Activated naive CD4-positive, alpha-beta T cell (primary cell): ENCODE measurements at places on chromosomes 3 and 15.

- DNase-seq, result no peak
Measured at GRCh38 chr3:138818185-138818860, 16.4 kb downstream of the PIK3CB start.

DNA sequence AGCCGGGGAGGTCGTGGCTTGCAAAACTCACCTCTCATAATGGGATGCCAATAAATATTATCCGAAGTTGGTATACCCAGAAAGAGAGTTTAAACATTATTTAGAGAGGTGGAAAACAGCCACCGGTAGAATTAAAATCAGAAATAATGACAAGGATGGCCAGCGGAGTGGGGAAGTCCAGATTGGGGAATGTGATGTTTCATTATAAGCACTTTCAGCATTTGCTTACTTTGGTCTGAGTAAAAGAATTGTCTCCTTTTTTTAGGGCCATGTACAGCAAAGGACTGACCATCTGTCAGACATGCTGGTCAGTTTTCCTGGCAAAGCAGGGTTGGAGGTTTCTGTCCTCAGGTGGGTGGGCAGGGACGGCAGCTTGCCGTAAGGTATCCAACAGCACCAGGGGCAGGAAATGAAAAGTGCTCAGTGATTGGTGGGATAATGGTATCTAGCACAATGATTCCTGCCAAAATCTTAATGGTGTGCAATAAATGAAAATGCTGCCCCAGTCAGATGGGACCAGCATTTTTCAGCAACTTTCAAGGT is 24.3 kb downstream of the APBA2 start:
- DNase-seq, result no peak

DNA sequence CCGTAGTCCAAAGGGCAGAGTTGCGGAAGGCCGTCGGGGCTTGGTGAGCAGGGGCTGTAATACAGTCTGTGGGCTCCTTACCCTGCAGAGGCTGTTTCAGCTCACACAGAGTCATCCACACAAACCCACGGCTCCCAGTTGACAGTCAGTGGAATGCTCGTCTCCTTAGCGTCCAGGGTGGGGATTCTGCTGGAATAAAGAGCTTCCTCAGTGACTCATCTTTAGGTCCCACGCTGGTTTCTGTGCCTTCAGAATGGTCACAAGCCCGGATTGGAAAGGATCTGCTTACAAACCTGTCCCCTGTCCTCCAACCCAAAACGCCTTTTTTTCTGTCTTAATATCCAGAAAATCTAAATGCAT is 201.3 kb upstream of the TPM1 start:
- no peak for DNase-seq

GRCh38 chr3:35292568-35292967 is 346.8 kb upstream of the ARPP21 start:
- DNase-seq, result no peak

DNA sequence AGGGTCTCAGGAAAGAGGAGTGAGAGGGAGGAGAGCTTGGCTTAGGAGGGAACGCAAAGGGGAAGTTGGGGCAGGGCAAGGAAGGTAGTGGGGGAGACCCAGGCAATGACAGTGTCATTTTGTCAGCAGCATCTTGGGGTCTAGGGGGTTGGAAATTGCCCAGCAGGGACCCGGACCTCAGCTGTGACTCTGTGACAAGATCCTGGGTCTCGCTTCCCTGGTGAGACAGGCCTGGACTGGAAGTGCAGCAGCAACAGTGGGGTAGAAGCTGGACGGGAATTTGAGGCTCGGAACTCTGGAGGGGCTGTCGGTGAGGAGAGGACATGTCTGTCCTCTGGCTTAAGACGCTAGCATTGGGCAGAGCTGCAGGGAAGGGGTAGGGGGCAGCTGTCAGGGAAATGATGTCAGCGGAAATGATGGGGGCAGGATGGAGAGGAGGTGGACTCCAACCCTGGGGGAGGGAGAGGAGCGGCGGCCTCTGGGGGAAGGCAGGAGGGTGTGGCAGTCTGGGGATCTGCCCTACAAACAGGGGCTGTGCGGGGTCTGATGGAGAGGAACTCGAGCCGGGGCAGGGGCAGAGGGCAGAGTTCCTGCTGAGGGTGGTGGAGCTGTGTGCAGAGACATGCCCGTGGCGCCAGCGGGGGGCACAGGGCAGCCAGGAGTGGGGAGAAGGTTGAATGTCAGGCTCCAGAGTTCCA is 12.3 kb downstream of the ANPEP start:
- DNase-seq, result no peak

GRCh38 chr3:193908181-193908744 is 227.7 kb upstream of the HES1 start:
- DNase-seq, result no peak

- DNase-seq, result no peak
Measured at GRCh38 chr3:142151240-142151639, 1.9 kb upstream of the TFDP2 start.

DNA sequence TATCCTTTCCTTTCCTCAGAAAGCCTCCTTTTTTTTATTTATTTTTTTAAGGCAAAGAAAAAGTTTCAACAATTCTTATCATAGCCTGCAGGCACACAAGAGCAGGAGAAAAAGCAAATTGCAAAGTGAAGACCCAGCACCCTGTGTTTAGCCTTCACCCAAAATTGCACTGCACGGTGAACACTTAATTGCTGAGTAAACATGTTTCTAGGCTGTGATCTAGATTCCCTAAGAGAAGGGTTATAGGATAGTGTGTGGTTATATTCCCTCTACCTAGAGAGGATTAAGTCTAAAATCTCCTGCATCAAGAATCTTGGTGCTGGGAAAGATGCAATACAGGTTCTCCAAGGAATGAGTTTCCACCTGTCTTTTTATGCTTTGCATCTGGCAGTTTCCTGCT is 70.2 kb upstream of the BFSP2 start:
- DNase-seq, result no peak

DNA sequence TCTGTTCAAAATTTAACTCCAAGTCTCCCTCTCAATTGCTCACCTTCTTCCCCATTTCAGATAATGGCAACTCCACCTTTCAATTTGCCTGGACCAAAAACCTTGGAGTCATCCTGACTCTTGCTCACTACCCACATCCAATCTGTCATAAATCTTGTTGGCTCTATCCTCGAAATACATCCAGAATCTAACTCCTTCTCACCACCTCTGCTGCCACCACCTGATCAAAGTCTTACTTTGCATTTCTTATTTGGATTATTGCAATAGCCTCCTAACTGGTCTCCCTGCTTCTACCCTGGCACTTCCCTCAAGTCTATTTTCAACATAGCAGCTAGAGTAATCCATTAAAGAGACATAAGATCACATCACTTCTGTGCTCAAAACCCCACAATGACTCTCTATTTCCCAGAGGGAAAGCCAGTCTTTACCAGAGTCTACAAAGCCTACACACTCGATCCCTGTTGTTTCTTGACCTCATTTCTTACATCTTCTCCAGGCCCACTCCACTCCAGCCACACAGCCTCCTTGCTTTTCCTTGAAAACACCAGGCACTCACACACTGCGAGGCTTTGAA is 86.6 kb downstream of the GPR156 start:
- DNase-seq, result no peak

- DNase-seq, result no peak
Measured at GRCh38 chr15:32878342-32878741, 160.5 kb downstream of the GREM1 start.

DNA sequence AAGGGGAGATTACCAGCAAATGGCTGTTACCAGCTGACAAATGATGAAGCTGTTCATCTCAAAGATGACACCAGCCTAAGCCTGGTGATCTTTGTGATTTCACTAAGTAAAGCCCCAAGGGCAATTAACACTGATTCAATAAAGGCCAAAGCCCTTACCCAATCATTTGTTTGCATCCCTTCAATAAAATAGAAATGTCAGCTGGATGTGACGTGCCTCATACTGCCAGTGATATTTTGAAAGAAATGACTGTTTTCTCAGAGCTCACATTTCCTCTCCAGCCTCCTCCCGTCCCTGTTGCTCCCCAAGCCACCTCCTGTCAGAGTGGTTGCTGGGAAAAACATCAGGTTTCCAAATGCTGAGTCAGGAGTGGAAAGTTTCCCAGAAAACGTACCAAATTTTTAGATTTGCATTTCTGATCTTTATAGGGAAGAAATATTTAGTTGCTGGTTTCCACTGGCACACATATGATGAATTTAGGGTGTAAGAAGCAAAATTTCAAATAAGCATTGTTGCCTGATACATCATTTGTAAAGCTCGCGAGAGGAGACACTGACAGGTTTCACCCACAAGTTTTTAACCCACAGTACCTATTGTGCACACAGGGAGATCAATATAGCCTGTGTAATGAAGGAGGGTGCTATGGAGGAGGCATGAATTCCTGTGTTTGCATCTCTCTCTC is 21.0 kb downstream of the C2CD4A start:
- no peak for DNase-seq

- no peak for DNase-seq
Measured at GRCh38 chr3:134326760-134327593, 47.3 kb downstream of the AMOTL2 start.

- DNase-seq, result no peak
Measured at GRCh38 chr3:150495563-150496168, 50.6 kb downstream of the SERP1 start.

DNA sequence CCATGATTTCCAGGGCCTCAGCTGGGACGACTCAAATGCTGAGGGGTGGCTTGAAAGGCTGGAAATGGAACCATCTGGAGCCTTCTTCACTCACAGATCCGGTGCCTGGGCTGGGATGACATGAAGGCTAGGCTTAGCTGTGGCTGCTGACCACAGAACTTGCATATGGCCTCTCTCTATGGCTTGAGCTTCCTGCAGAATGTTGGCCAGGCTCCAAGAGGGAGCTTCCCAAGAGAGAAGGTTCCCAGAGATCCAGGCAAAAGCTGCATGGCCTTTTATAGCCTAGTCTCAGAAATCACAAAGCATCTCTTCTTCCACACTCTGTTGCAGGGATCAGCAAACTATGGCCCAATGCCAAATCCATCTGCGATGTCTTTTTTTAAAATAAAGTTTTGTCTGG is 44.8 kb downstream of the GATM start:
- DNase-seq, result no peak

GRCh38 chr15:58453931-58454793 is 22.4 kb downstream of the LIPC start:
- DNase-seq, result no peak

DNA sequence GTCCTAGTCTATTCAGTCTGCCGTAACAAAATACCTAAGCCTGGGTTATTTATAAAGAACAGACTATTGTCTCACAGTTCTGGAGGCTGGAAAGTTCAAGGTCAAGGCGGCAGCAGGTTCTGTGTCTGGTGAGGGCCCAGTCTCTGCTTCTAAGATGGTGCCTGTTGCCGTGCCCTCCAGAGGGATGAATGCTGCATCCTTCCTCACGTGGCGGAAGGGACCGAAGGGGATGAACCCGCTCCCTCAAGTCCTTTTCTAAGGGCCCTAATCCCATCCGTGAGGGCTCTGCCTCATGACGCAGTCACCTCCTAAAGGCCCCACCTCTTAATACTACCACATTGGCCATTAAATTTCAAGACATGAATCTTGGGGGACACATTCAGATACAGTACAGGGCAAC is 133.7 kb downstream of the CHSY1 start:
- no peak for DNase-seq

- DNase-seq, result no peak
Measured at GRCh38 chr3:53084310-53085001, 38.6 kb upstream of the SFMBT1 start.

GRCh38 chr15:100516643-100517512 is 11.9 kb downstream of the CERS3 start:
- DNase-seq, result no peak

GRCh38 chr3:123298903-123299302 is 97.2 kb downstream of the SEC22A start:
- DNase-seq, result no peak

GRCh38 chr3:152353578-152353977 is 84.8 kb downstream of the MBNL1 start:
- DNase-seq, result no peak

DNA sequence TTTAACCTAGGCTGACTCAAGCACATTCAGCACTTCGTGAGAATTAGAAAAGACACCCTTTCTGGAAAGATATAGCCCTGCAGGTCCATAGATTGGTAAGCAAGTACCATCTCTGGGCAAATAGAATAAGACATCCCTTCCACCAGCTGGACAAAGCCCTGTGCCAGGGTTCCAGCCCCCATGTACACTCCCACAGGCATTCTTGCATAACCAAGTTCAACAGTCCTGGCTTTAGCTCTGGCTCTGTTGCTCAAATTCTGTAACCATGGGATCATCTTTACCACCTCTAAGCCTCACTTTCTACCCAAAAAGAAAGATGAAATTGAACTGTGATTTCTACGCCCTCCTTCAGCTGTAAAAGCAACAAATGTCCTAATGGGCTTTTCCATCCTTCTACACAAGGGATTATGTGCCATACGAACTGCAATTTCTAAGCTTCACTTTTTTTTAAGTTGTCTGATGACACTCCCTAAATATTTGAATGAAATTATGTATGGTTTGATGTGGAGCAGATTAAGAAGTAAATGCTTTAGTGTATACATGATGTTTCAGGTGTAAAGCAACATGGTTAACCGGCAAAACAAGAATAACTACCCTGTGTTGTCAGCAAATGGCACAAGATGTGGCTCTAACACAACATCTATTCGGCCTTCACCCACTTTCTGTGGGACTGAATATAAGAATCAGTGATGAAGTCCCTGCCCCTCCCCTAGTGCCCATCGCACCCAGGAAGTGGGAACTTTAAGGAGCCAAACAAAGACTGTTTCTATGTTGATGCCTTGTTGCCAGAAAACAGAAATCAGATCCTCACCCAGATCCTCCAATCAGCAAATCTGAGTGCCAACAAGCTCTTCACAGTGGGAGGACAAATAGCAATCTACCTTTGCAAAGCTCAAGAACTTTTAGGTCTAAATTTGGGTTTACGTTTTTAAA is 165.7 kb downstream of the P3H2 start:
- DNase-seq, result no peak

GRCh38 chr15:94858011-94858410 is 626.6 kb downstream of the MCTP2 start:
- no peak for DNase-seq

GRCh38 chr3:143139762-143140161 is 20.2 kb downstream of the CHST2 start:
- DNase-seq, result no peak

DNA sequence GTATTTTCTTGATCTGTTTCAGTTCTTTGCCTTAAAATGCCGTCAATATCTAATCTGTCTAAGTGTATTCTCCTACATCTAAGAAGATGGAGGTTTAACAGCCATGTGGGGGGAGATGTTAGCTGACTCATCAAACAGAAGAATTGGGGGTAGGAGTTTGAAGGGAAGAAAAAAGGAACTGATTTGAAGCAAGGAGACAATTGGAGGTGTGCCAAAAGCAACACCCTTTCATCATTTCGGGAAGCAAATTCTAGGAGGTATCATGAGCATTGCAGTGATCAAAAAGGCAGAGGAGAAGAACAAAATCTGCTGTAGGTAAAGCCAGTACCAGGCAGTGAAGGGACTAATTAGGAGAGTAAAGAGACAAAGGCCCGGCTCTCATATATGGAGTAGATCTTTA is 337.3 kb upstream of the TBC1D5 start:
- no peak for DNase-seq

- DNase-seq, result no peak
Measured at GRCh38 chr3:30770387-30770786, 124.1 kb downstream of the GADL1 start.
